MG63 (cell line): ENCODE measurements at places on chromosomes 6 and 20. TPM values are rescaled to one million over a fixed set of nuclear protein-coding genes. Genes with fewer than 3 reads are reported as not detected.
A peak's percentile ranks its signal among the peaks of the same experiment; 100 is the strongest.

- peak; percentile 57 for DNase-seq
Observed at GRCh38 chr20:4130404-4131189, 115.2 kb upstream of the RNF24 start.

DNA sequence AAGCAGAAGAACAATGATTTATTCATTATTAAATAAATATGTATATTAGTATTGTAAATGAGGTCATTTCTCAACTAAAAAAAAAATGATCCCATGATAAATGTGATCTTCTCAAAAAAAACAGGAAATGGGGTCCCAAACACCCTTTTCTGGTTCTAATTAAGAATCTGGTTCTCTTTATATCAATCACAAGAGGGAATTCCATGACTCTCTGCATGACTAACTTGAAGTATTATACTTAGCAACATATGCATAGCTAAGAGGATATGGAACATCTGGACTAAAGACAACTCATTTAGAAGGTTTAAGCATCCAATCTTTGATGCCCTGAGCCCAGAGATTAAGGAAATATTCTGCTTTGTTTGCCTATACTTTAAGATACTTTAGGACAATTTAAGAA, 89.7 kb upstream of the EMILIN3 start:
- DNase-seq: no peak

DNA sequence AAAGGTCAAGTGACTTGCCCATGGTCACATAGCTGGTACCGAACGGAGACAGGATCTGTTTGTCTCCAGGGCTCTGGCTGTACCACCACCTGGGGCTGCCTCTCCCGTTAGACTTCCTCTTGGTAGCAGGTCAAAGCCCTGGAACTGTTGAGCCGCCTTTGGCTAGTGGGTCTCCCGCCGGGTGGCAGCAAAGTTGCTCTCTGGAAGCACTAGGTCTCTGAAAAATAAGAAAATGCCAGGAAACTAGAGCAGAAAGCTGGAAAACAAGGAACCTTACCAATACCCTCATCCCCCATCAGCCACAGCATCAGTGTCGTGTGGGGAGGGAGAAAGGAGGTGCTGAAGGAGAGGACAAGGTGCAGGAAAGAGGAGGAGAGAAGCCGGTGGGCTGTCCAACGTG, 291.0 kb upstream of the SUPT3H start:
- DNase-seq: no peak

GRCh38 chr6:89716532-89716931, 78.0 kb upstream of the LYRM2 start:
- no peak for DNase-seq

- no peak for DNase-seq
Observed at GRCh38 chr6:12798326-12798725, 81.8 kb downstream of the PHACTR1 start.

The ZNF391 gene
- total RNA-seq: 3.3 and 5.3 TPM in 2 replicates

GRCh38 chr20:21136015-21136732, 10.3 kb downstream of the KIZ start:
- DNase-seq: no peak

- no peak for DNase-seq
Observed at GRCh38 chr20:3551681-3552434, 81.0 kb downstream of the ATRN start.

The KCNQ2 gene
- total RNA-seq: 0.92 TPM in 1 of 2 replicates, not detected in the other

DNA sequence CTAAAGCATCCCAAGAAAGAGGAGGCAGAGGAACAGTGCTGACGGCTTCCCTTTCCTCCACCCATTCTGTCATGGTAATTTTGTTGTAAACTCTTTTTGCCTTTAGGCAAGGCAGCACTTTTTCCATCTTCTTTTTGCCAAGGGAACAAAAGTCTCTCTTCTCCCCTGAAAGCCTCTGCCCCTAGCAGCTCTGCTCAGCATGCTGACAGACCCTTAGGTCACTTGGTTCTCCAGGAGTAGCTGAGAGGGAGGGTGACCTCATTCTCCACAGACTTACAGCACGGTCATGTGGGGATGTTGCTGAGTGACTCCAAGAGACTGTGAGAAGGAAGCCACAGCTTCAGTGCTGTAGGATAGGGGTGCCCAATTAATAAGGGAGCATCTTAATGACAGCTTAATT, 81.1 kb upstream of the RALGAPA2 start:
- DNase-seq: no peak

DNA sequence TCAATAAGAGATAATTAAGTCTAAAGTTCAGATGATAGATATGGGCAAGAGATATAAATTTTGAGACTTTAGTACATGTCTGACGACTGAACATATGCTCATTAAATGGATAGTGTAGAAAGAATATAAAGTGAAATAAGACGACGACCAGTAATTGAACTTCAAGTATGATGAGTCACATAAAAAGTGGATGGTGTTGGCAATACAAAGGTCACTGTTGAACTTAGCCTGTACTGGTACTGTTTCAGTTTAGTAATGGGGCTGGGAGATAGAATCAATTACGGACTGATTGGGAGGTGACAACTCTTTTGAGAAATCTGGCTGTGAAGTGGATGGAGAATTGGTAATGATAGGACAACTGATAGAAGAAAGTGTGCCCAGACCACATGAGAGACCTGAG, 68.1 kb downstream of the IBTK start:
- no peak for DNase-seq

GRCh38 chr6:33344701-33345697, 27.5 kb upstream of the ZBTB22 start:
- peak; percentile 44 for DNase-seq

DNA sequence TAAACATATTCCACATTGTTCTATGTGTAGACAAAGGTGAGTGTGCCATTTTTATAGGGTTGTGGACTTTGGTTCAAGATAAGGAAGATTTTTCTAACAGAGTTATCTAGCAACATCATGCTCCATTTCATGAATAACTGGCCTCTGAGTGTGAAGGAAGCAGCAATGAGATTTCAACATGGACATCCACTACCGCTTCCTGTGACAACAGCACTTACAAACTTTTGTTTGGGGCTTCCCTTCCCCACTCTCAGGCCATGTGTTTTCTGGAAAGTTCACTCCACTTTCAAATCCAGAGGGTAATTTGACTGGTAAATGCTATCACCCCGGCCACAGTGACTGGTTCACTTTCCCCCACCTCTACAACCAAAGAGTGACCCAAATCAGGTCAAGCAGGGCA, 38.1 kb upstream of the PROKR2 start:
- DNase-seq: no peak

The FRMD1 gene
- total RNA-seq: not detected in 2 replicates

The GSTA1 gene
- 2.2 TPM in 2 replicates for total RNA-seq

The CRISP3 gene
- not detected in 2 replicates for total RNA-seq

- DNase-seq: no peak
Observed at GRCh38 chr20:49620364-49621240, 52.7 kb upstream of the PTGIS start.

- no peak for DNase-seq
Observed at GRCh38 chr20:45346291-45346718, 1.9 kb downstream of the SDC4 start.

- DNase-seq: no peak
Observed at GRCh38 chr6:84017709-84018452, 15.7 kb upstream of the MRAP2 start.

The PDYN gene
- total RNA-seq: not detected in 2 replicates
